Glomerular endothelial cell (primary cell): ENCODE measurements at places on chromosomes 6 and 20.

GRCh38 chr6:38116248-38116647, 296.7 kb downstream of the ZFAND3 start:
- no peak for DNase-seq

DNA sequence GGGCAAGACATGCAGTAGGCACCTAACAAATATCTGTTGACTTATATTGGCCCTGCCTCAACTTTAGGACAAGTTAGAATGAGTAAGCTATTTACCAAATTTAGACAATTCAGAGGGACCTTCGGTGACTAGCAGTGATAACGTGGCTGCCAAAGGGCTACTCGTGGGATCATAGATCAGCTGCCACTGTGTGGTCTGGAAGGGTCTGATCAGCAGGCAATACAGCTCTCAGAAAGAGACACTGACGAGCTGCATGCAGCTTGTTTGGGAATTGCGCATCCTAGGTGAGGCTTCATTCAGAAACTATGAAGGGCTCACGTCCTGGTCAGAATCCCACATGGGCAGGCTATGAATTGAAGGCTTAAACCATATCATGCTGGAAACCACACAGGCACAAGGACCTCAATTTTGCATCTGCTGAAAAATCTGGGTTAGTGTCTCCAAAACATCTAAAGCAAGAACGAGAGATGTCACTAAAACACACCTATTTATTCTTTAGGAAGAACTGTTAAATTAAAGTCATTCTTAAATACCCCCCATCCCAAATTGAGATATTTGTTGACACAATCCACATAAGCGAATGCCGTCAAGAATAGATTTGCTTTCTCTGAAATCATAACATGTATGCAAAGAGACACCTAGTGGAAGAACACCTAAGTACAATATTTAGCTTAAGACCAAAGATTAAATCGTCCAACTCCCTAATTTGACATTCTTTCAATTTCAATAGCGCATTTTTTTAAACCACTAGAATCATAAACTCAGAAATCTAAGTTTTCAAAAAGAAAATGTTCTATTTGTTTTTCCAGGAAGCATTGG, 79.6 kb downstream of the IPCEF1 start:
- DNase-seq = no peak

DNA sequence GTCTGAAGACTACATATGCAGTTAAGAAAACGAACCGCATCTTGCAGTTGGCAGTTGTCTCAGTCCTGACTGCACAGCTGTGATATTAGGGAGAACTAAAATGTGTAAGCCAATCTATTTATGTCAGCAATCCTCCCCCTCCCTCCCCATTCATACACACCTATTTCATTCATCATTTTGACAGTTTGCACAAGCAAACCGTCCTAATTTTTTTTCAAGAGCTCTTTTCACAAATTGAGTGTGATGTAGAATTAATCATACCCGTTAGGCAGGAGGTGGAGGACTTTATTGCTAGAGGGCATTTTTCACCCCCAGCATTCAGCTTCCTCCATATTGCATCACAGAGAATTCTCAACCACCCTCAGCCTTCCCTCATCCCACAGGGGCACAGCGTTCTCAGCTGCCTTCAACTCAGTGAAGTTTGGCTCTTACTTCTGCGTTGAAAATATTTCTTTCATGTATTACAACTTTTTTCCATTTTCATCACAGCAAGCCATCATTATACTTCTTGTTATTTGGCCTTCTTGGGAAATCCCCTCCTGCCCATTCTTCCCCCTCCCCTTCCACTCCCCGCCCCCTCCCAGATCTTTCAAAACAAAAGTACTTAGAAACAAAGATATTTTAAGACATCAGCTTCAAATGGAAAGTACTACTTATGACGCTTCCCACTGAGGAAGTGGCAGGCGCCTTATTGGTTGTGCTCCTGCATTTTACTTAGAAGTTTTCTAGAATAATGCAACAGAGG, 37.5 kb downstream of the NOX3 start:
- DNase-seq = no peak

DNA sequence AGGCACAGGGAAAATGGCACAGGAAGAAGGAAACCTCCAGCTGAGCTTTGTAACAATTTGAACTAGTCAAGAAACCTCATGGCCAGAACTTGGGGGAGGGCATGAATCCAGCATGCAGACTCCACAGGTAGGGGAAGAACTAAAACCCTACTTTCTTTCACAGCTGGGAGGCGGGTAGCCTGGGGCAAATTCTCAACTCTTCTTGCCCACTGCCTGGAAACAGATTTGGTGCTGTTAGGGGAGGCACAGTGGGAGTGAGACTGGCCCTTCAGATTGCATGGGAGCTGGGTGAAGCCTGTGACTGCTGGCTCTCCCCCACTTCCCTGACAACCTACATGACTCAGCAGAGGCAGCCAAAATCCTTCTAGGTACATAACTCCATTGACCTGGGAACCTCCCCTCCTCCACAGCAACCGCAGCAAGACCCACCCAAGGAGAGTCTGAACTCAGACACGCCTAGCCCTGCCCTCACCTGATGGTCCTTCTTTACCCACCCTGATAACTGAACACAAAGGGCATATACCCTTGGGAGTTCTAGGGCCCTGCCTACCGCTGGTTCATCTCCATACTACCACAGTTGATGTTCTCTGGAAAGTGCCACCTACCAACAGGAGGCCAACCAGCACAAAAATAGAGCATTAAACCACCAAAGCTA, 37.2 kb upstream of the TRIM27 start:
- DNase-seq = no peak

DNA sequence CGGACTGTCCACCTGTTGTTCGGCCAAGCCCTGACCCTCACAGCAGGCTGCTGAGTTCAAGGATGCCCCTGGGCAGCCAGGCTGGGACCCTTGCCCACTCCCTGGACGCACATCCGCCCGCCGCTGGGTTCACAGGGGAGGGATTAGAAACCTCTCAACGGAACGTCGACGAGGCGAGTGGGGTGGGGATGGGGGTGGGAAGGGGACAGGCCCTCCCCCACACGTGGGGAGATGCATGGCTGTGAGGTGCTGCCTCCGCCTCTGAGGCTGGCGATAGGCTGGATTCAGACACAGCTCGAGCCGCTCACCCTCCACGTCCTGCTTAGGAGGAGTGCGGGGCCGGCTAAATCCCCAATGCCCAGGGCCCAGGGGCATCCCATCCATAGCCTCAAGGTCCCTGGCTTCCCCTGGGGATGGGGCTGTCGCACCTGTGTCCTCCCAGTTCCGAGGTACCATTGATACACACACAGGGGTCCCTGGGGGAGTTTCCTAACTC, 90.6 kb upstream of the BHLHE23 start:
- no peak for DNase-seq

DNA sequence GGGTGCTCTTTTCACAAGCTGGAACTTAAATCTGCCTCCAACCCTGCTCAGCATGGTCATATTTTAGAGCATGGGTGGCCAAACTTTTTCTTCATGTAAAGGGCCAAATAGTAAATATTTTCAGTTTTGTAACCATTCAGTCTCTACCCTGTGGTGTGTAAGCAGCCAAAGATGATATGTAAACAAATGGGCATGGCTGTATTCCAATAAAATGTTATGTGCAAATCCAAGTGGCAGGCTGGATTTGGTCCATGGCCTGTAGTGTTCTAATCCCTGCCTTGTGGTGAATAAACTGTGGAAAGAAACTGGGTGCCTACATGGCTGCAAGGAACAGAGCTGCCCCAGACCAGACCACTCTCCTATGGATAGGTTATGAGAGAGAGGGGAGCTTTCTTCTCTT, 32.7 kb downstream of the OGFRL1 start:
- no peak for DNase-seq

DNA sequence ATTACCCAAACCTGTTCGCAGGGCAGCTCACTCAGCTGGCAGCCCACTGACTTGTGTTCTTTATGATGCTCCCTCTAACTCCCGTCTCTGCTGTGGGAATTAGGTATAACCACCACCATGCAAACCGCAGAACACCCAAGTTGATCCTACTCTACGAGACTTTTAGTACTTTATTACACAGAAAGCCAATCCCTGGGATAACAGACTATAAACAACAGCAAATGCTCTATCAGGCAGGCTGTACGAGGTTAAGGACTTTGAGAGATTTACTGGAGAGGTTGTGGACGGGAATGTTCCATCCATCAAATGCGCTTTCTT, 241.1 kb downstream of the FOXC1 start:
- DNase-seq = no peak

GRCh38 chr6:138592749-138593123, 93.4 kb upstream of the NHSL1 start:
- no peak for DNase-seq
